ENCODE measurements at places on chromosomes 5 and 9. TPM values are rescaled to one million over a fixed set of nuclear protein-coding genes. Genes with fewer than 3 reads are reported as not detected.

Gene PCDHGB4
- total RNA-seq: 18.3 TPM

Gene TTF1
- total RNA-seq: 6.9 TPM

Gene ROR2
- total RNA-seq: 27.9 TPM

- peak; percentile 22 for DNase-seq
- H3K27me3 ChIP-seq: peaks cover 70% of the 10 kb centered on the region
- no peaks in the 10 kb centered on the region for H3K4me1 ChIP-seq
- H3K36me3 ChIP-seq: no peaks in the 10 kb centered on the region
- peak overlapping the region; percentile 25 for H3K4me3 ChIP-seq
These were observed 371 bp upstream of the PITX1 start for GRCh38 chr5:135034236-135034962.
